ENCODE measurements at places on chromosomes 16 and 17.
A peak's percentile ranks its signal among the peaks of the same experiment; 100 is the strongest.

DNA sequence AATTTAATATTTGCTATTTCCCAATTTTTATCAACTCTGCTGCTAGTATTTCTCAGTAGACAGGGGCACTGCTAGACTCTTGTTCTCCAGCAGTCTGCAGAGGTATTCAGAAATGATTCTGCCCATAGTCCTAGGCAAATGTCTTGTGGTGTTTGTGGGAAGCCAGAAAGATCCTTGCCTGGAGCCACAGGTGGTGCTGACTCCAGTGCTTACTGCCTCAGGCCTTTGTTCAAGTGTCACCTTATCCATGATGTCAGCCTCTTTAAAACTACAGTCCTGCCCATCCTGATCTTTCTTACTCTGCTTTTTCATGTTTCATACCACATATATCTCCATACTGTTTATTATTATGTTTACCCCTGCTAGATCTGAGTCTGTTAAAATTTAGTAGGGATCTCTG lies 26.5 kb downstream of the ZSWIM7 start:
- no peak for DNase-seq

- no peak for DNase-seq
Observed at GRCh38 chr17:77854083-77854758, 104.3 kb upstream of the TNRC6C start.

DNA sequence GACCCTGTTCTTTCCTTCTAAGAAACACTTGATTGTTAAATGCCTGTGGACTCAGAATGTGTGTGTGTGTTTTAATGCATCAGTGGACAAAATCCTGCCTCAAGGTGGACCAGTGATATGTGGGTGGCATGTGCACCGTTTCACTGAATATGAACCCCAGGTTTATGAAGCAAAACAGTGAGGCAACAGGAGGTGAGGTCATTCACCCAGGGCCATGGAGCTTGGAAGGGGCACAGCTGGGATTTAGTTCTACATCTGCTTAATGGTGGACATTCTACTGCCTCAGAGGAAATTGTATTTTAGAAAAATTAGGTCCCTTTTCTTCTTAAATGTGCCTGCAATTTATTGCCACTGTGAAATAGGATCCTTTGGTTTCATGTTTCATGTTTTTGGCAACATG lies 549.5 kb upstream of the EEF2KMT start:
- no peak for DNase-seq

- no peak for DNase-seq
Observed at GRCh38 chr16:9706217-9706836, 475.9 kb downstream of the GRIN2A start.

DNA sequence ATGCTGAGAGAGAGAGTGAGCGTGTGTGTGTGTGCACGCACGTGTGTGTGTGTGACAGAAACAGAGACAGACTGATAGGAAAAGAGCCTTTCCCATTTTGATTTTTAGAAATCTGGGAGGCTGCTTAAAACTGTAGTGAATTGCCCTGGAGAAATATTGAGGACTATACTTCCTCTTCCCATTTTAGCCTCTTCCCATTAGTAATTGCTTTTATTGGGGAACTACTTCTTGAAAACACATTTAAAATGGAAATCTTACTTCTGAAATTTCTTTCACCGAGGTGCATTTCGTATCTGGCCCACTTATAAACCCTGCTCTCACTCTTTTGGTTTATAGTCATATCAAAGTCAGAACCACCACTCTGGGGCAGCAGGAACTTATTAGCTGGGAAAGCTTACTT lies 47.1 kb downstream of the NUP93 start:
- DNase-seq: peak; percentile 51

GRCh38 chr17:65403626-65404025 lies 157.8 kb downstream of the AXIN2 start:
- DNase-seq: no peak

DNA sequence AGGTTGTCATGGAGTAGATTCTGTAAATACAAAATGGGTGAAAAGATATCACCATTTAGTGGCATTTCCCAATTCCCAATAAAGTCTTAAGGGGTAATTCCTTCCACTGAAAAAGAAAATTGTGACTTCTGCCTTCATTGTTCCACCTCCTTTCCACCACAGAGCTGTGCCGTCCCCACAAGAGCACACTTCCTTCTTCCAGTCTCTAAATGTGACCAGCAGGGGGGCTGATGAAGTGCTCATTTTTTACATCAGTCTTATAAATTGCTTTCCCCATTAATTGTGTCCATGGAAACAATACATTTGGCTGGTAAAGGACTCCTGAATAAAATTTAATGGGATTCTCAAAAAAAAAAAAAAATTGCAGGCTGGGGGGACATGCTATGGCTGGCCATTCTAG lies 260.8 kb upstream of the PSMD7 start:
- DNase-seq: peak; percentile 4

- no peak for DNase-seq
Observed at GRCh38 chr17:41549596-41550039, 21.5 kb upstream of the KRT19 start.

- no peak for DNase-seq
Observed at GRCh38 chr16:11876306-11876705, 25.0 kb upstream of the RSL1D1 start.

- DNase-seq: no peak
Observed at GRCh38 chr17:72362376-72363088, 241.7 kb downstream of the SOX9 start.

DNA sequence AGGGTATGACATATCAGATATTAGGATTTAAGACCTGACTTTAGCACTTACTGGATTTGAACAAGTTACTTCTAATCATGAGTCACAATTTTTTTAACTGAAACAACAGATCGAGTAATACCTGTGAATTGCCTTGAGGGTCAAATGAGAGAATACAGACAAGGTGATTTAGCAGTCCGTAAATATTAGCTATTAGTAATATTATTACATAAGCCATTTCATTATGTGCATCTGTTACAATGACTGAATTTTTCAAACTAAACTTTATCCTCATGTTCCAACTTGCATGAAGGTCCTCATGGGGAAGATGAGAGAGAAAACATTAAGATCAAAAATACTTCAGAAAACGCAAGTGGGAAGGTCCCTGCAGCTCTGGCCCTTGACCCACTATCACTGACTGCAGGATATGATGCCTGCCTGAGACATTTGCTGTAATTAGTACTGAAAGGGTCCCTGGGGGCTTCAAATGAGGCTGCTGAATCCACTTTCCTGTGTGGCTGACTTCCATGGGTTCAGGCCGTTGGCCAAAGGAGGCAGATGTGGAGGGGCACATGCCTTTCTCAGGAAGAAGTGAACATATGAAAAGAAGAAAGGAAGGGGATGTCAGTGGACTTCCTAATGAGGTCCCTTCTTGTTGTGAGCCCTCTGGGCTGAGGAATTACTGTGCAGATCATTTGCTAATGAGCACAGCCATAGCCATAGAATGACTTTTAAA lies 441.7 kb downstream of the CDH11 start:
- no peak for DNase-seq

DNA sequence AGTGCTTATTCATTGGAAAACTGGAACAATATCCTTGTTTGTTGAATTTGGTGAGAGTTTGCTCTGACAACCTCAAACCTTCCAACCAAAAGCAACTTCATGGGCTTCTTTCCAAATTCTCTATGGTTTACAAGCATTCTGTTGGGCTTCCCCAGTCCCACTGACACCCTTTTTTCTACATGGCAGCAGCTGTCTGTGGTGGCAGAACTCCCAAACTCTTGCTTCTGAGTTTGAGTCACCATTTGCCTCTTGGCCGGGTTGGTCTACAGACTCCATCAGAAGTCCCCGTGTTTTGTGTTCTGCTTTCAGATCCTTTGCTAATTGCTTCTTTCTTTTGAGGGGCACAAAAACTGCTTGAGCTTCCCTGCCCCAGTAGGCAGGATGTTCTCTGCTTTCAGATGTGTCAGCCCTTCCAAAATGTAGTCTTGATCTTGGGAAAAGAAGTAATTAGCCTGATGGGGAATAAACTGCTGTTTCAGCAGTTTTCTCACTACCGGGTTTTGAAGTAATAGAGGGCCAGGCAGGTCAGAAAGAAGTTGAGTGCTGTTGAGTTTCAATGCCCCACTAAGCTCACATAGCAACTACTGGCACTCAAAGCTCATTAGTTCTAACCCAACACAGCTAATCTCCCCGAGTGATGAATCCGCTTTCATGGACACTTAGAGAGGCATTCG lies 80.7 kb downstream of the HS3ST3A1 start:
- no peak for DNase-seq

DNA sequence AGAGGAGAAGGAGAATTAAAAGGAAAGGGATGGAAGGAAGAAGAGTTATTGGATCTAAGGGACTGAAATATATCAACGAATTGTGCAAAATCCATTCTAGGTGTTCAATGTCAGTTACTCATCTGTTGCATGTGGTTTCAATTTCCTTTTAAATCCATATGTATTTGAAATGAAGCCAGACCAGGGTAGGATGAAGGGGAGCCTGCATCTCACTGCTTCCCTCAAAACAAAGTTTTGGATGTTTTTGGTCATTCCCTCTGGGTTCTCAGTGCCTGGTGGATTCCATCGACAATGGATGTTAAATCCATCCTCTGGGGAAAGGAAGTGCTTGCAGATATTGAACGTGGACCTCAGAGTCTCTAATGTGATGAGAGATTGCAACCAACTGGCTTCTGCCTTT lies 103.5 kb upstream of the XYLT1 start:
- no peak for DNase-seq

DNA sequence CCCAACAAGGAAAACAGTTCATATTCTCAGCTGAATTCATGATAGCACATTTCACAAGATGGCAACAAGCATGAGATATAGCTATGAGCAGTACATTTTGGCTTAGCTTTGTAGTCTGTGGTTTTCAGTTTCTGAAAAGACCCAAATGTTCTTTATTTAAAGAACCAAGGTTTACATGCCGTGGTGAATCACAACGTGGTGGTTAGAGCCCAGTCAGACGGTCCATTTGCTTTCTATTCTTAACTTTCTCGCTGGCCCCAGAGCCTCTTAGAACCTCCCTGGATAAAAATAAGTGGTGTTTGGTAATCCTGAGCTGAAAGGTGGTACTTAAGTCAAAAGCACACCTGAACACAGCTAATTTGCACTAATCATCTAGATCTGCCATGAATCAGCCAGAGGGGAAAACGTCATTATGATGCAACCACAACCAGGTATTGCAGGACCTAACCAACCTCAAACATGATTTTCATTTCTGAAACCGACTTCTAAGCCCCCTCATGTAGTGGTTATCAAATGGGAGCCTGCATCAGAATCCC lies 18.6 kb upstream of the HAPSTR1 start:
- DNase-seq: no peak

- no peak for DNase-seq
Observed at GRCh38 chr16:54346041-54346440, 59.5 kb upstream of the IRX3 start.

DNA sequence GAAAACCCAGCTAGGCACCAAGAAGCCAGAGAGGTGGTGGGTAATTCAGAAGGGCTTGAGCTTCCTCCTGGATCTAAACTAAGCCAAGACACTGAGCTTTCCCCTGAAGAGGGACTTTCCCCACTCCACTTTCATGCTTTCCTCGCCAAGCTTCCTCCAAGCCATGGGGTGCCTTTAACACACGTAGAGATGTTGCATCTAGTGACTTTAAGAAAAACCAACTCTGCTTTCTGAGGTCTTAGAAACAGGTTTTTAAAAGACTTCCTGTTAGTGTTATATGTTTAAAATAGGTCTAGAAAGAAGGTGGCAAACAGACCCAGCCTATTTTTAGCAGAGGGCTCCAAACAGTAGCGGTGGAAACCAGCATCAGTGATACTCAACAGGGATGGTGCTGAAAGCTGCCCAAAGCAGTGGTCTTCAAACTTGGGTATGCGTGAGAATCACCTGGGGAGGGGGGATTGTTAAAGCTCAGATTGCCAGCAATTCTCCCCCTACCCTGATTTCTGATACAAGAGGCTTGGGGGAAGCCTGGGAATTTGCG lies 585.6 kb downstream of the CDH13 start:
- no peak for DNase-seq

GRCh38 chr16:69419956-69420355 lies 4.5 kb upstream of the CYB5B start:
- no peak for DNase-seq

- no peak for DNase-seq
Observed at GRCh38 chr17:11589716-11590115, 8.6 kb upstream of the DNAH9 start.

DNA sequence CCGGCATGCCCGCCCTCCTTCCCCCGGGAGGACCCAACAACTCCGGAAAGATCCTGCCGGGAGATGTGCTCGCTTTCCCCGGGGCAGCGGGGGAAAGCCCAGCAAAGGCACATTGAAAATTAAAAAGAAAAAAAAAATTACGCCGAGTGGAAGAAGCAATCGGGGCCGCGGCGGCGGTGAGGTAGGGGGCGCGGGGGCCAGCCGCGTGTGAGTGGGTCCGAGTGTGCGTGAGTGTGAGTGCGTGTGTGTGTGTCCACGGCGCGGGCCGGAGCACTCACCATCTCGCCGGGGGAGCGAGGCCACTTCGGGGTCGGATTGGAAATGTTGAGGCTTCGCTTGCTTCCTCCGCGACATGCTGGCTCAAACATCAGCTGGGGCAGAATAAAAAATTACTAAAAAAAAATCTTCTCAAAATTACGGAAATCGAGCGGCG lies at the start of gene SALL1:
Gene SALL1 (minus strand): TSS at position 383 of the 433 bp plus-strand sequence. CDS start 29 bp downstream, at position 354.
- DNase-seq: no peak

DNA sequence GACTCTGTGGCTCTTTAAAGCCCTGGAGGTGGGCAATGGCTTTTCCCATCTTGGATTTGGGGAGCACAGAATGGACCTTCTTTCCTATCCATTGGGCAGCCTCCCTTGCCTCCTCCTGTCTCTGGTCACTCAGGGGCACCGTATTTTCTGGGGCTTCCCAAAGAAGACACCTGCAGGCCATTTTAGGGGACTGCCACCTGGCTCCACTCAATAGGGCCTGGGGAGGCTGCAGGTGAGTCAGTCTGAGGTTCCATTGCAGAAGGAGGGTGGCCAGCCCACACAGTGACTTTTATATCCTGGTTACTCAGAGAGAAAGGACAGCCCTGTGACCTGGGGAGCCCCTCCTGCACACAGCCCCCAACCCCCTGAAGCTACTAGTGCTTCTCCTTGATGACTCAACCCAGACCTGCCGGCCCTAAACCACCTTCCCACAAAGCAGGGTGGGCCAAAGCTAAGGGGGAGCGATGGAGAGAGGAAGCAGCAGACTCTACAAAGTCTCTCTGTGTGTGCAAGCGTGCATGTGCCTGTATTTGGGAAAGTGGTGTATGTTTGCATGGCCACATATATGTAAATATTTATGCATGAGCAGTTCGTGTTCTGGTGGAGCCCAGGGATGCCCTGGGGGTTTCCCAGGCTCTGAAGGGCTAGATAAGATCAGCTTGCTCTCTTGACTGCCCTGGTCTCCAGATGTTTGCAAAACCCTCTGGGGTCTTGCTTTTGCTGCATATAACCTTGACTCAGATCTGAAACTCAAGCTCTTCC lies 5.0 kb downstream of the CX3CL1 start:
- DNase-seq: no peak

- DNase-seq: peak; percentile 60
Observed at GRCh38 chr16:71242036-71242435, 11.5 kb upstream of the HYDIN start.

DNA sequence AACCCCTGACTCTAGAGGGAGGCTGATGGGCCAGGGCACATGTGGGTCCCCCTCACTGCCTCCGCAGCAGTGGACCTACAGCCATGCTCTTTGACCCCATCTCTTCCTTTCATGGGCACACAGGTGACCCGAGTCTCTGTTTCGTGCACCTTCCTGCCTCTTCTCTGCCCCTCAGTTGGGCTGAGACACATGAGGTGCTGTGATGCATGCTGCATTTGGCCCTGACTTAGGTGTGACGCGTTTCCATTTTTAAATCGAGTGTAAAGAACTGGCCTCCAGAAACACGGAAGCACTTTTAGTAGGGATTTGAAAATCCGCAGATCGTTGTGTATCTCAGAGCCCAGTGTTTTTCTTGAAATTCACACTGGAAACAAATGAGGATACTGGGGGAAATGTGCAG lies 24.6 kb downstream of the C16orf90 start:
- no peak for DNase-seq

- peak; percentile 37 for DNase-seq
Observed at GRCh38 chr17:18981642-18982424, 22.7 kb downstream of the FAM83G start.
